ENCODE measurements at places on chromosomes 2 and 18.

GRCh38 chr2:172900871-172901270, 165.2 kb downstream of the RAPGEF4 start:
- no peak for DNase-seq

DNA sequence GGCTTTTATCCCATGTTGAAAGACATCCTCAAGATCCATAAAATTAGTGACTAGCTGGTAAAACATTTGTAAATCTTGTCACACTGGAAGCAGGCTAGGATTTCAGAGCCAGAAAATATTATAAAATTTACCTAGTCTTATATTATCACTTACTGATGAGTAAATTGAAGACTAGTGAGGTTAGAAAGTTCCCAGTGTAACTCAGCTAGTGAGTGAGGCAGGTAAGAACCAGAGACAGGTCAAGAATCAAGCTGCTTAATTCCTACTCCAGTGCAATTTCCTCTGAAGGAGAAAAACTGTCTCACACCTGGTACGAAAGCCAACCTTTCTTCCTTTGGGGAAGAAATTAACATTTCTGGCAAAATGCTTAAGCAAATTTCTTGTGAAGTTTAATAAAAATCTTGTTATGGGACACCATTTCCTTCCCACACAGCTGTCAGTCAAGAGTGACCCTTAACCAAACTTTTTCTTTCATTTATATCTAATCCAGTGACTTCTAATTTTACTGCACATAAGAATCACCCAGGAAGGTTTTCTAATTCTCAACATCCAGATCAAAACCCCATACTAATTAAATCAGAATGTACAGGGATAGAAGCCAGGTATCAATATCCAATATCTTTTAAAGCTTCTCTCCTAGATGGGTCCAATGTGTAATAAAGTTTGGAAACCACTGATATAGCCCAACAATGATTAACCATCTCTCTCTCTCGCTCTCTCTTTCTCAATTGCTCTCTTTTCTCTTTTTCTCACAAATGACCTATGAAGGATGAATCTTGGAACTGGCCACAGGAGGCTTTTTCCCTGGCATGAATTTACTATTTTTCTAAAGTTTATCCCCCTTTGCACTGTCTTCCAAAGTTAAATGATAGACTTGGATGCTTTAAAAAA, 264.3 kb upstream of the SLC39A10 start:
- no peak for DNase-seq

DNA sequence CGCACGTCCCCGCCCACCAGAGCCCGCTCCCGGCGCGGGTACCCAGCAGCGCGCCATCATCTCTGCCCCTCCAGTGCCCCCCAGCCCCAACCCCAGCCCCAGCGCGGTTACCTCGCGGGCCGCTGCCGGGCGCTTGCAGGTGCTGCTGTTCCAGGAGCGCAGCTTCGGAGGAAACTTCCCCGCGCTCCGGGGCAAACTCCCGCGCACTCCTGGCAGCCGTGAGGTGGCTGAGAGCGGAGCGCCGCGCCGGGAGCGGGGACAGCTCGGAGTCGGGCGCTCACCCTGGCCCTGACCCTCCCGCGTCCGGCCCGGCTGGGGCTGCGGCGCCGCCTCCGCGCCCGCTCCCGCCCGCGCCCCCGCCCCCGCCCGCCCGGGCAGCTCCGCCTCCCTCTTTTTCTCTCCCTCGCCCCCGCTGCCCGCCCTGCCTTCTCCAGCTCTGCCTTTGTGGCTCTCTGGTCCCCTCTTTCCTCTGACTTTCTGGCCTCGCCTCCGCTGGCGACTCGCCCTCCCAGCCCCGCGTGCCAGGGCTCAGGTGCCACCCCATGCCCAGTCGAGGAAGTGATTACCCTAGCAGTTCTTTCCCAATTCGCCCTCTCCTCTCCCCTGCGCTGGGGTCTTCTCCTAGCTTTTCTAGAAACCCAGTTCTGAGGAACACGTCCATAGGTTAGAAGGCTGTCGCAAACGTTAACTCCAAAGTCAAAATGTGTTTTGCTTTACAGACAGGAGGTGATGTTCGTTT, at the start of gene CHST9:
Gene CHST9, minus strand, starts transcription at position 284 of the 739 bp plus-strand sequence. CDS start 42,499 bp downstream, outside the sequence.
- DNase-seq = peak; percentile 86

DNA sequence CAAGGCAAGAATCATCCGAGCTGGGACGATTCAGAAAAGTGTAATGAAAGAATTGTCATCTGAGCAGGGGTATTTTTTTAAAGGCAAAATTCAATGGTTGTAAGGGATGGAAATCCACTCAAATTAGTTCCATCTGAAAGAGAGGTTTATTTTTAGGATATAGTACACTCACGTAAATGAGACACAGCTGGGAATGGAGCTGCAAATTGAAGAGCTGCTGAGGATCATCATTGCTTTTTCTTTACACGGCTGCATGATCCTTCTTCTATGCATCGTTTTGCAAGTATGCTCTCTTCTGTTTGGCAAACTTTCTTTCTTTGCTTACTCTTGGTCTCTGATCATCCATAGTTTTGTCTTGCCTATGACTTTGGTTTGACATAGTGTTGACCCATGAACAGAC, 27.4 kb upstream of the CUL3 start:
- no peak for DNase-seq

- DNase-seq = peak; percentile 38
These were observed 22.5 kb downstream of the C1QL2 start for GRCh38 chr2:119136093-119136492.

- no peak for DNase-seq
These were observed 116.2 kb downstream of the RIF1 start for GRCh38 chr2:151525821-151526373.

DNA sequence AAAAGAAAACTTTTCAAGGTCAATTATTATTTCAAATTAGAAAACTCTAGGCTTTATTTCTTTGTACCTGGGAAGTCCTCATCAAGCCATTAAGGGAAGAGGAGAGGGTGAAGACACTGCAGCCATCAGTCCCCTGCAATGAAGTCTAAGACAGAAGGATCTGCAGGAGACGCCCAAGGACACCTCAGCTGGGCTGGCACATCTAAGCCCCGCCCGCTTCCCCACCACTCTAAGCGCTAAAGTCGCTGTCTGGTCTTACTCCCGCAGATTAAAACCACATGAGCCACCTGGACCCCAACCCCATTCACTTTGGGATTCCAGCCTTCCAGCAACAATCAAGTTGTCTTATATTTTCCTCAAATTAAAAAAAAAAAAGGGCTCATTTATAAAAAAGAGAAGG, 104.4 kb downstream of the AFF3 start:
- peak; percentile 41 for DNase-seq

DNA sequence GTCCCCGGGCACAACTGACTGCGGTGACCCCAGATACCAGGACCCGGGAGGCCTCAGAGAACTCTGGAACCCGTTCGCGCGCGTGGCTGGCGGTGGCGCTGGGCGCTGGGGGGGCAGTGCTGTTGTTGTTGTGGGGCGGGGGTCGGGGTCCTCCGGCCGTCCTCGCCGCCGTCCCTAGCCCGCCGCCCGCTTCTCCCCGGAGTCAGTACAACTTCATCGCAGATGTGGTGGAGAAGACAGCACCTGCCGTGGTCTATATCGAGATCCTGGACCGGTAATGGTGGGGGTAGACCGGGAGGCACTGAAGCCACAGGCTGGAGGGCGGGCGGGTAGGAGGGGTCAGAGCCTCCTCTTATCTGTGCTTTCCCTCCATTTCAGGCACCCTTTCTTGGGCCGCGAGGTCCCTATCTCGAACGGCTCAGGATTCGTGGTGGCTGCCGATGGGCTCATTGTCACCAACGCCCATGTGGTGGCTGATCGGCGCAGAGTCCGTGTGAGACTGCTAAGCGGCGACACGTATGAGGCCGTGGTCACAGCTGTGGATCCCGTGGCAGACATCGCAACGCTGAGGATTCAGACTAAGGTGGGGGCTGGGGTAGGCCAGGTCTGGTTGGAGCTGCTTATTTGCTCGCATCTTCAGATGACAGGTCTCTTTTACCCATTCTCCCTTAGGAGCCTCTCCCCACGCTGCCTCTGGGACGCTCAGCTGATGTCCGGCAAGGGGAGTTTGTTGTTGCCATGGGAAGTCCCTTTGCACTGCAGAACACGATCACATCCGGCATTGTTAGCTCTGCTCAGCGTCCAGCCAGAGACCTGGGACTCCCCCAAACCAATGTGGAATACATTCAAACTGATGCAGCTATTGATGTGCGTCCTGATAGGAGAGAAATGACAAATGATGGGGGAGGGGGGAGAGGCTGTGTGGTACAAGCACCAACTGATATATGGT, 780 bp downstream of the HTRA2 start:
- peak; percentile 69 for DNase-seq

DNA sequence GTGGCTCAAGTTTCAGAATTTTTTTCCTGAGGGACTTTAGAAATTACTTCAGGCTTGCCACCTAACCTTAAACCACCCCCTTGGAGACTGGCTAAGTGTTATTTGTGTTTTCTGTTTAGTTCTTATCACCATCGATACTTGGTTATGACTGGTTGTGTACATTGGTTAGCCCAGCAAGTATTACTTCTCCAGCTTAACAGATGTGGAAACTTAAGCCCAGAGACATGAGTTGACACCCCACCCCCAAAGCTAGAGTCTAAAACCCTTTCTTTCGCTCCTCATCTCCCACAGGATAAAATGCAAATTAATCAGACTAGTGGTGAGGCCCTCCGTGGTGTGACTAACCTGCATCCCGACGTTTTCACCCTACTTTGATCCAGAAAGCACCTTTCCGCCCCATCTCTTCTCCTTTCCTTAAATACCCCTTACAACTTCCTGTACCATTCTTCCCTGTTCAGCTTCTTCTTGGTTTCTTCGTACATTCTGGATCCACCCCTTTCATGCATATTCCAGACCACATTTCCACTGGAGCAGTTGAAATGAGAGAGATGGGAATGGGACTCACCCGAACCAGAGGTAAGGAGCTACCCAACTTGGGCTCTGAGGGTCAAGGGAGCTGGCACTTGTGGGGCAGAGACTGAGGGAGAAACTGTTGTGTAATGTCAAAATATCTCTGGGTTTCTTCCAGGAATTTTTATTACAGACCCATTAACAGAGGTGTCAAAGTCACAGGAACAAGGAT, 819 bp upstream of the MAP3K2 start:
- DNase-seq = no peak

GRCh38 chr2:218216674-218217359, at the start of gene ARPC2:
TSS of gene ARPC2 (plus strand) at chr2:218217189. CDS start at chr2:218217471, 282 bp downstream.
- DNase-seq = peak; percentile 98

GRCh38 chr2:67476809-67477790, 80.0 kb downstream of the ETAA1 start:
- peak; percentile 22 for DNase-seq

- no peak for DNase-seq
These were observed 298.4 kb upstream of the HS6ST1 start for GRCh38 chr2:128617029-128617590.

DNA sequence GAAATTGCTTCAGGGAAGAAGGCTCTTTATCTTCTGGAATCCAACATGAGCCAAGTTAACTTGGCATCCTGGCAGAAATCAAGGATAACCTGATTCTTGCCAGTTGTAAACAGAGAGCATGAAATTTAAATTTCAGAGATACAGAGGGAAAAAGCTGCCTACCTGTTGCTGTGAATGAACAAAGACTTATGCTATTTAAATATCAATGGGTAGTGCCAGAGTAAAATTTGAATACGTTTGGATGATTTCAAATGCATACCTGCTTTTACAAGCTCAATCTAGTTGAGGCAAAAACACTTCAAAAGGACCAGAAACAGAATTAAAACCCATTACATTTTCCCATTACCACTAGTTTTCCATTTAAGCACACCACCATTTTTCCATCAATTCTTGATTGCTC, 60.9 kb downstream of the CHST9 start:
- no peak for DNase-seq

- no peak for DNase-seq
These were observed 97.5 kb upstream of the CD302 start for GRCh38 chr2:159895258-159896065.

DNA sequence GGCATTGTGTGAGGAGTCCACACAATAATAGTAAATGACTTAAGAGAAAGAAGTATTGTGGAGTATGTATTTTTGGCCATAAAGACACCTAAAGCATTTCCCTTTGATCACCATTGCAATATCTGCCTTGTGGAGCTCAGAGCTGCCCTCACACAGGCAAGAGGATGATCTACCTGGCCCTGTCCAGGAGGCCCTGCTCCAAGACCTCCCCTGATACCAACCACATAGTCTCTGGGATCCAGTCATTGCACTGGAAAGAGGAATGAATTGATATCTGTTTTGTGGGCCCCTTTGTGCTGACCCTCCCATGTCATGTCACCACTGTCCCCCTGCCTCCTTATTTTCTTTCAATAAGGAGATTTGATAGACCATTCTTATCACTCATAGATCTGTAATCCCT, 430.6 kb upstream of the TNP1 start:
- DNase-seq = no peak

DNA sequence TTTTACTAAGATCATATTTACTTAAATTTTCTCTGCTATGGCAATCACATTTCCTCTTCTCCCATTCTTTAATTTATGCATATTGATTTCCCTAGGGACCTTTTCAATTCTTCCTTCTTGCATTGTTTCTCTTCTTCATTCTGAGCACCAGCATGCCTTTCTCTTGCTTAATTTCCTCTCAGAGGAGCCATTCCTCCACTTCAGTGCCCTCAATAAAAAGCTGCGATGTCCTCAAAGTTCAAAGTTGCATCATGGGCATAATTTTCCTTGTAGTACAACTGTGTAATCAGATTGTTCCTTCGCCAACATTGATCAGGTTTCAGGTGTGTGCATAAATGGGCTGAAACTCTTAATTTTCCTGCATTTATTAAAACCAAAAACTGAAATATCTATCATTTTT, 21.8 kb upstream of the CD226 start:
- no peak for DNase-seq

DNA sequence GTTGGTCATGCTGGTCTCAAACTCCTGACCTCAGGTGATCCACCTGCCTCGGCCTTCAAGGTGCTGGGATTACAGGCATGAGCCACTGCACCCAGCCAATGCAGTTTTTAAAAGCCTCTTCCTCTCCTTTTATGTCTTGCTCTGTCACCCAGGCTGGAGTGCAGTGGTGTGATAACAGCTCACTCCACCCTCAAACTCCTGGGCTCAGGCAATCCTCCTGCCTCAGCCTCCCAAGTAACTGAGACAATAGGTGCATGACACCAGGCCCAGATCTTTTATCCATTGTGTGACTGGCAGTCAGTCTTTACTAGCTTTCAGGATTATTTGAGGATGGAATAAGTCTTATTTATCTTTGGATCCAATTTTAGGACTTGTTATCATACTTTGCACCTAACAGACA, 13.2 kb downstream of the KCTD18 start:
- DNase-seq = no peak

DNA sequence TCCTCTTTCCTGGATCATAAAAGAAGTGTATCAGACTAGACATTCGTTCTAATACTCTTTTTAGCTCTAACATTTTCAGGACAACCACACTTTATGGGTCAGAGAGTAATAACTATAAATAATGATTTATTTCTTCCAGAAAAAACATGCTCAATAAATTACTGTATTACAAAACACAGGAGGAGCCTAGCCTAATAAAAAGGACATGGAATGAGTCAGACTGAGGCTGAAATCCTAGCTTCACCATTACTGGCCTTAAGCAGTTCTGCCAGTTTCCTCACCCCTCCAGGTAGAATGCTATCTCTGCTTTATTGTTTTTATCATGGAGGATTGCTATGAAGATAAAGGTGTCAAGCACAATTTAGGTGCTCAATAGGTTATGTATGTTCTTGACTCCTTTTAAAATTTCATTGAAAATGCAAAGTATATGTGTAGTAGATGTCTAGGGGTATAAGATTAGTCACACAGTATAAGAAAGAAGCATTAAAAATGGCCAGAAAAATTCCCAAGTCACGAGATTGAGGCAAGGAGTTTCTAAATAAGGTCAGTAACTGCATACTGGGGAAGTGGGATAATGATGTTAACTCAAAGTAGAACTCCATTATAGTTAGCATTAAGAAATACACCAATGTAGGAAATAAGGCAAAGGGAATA, 105.5 kb upstream of the NEUROD1 start:
- no peak for DNase-seq

Measured in iPS-NIHi11 (cell line).